Kidney epithelial cell (primary cell): ENCODE measurements at places on chromosomes 2 and 18.

DNA sequence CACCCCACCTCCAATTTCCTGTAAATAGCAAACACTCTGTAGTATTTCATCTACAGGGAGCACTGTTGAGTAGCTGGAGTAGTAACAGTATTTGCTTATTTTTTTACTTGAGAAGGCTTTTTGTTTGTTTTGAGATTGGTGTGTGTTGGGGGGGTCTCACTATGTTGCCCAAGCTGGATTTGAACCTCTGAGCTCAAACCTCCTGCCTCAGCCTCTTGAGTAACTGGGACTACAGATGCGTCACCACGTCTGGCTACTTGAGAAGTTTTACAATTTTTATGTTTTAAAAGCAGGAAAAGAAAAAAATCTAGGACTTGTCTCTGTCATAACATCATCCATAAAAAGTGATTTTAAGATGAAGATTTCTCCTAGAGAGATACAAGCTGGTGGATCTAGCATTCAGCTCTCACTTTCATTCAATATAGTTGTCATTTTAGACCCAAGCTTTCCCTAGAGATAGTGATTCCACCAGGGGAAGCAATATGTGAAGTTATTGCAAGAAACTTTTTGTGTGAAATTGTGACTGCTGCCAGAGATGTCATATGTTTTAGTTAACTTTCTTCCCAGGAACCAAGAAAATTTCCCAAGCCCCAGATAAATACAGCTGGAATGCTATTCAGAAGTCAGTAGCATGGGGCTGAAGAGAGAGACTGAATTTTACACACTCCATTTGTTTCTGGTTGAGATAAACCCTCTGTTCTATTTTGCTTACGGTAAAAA, 60.2 kb upstream of the MAP4K3 start:
- DNase-seq = no peak

- DNase-seq = no peak
Observed at GRCh38 chr2:70703900-70704549, 64.0 kb downstream of the ADD2 start.

DNA sequence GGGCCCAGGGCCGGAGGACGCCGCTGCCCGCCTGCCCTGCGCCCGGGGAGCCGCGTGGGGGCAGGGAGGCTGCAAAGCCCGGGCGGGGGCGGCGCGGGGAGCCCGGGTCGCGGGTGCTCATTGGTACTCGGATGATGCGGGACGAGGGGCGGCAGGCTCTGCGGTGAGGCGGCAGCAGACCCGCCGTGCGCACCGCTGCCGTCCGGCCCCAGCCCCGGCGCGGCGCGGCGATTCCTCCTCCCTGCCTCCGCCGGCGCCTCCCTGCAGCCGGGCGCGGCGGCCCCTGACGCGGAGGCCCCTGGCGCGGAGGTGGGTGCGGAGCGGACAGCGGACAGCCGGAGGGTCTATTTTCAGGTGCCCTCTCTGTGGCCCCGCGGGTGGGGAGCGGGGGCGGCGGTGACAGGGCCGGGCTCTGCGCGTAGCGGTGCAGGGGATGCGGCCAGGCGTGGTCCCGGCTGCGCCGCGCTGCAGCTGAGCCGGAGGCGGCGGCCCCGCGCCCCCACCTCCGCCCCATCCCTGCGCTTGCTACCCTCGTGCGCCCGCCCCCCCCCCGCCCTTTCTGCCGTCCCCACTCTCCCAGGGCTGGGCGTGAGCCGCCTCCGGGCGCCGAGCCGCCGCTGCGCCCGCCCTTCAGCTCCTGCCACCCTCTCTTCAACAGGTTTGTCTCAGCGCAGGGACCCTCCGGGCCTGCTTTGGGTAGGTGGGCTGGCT, 640 bp downstream of the SPTBN1 start:
- DNase-seq = no peak

DNA sequence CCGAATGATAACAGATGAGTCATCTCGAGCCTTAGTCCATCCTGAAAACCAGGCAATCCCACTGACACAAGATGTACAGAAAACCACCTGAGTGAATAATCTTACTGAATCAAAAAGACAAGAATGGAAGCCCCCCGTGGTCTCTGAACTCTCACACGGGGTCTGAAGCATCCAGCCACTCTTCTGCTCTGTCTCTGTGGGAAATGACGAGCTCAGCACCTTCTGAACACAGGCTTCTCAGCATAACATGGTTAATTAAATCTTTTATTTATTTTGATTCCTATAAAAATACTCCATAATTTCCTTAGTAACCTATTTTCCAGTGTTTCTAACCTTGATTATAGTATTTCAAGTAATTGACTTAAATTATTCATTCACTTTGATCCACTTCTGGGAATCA, 203.7 kb downstream of the TMEM163 start:
- DNase-seq = no peak

DNA sequence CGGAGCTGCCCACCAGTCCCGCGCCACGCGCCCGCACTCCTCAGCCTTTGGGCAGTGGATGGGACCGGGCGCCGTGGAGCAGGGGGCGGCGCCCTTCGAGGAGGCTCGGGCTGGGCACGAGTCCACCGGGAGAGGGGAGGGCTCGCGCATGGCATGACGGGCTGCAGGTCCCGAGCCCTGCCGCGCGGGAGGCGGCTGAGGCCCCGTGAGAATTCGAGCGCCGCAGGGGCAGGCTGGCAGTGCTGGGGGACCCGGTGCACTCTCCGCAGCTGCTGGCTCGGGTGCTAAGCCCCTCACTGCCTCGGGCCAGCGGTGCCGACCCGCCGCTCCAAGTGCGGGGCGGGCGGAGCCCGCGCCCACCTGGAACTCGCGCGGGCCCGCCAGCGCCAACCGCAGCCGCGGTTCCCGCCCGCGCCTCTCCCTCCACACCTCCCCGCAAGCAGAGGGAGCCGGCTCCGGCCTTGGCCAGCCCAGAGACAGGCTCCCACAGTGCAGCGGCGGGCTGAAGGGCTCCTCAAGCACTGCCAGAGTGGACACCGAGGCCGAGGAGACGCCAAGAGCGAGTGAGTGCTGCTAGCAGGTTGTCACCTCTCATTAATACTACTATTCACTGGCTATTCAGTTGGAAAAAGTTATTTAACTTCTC, 3.6 kb upstream of the TTC21B start:
- no peak for DNase-seq

- DNase-seq = no peak
Observed at GRCh38 chr2:53633441-53633840, 134.2 kb upstream of the CHAC2 start.

DNA sequence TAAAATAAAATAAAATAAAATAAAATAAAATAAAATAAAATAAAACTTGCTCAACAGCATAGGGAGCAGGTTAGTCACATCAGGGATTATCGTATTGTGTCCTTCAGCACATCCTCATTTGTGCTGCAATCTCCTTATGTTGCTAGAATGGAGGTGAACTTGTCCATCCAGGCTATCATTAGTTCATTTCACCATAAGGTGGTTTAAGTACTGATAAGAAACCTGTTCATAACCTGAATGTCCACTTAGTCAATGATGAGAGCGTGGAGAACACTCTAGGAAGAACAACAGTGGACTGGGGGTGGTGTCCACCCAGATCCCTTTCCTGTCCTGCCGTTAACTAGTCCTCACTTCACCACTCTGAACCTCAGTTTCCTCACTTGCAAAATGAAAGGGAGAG, 21.9 kb downstream of the DHRS9 start:
- DNase-seq = no peak

DNA sequence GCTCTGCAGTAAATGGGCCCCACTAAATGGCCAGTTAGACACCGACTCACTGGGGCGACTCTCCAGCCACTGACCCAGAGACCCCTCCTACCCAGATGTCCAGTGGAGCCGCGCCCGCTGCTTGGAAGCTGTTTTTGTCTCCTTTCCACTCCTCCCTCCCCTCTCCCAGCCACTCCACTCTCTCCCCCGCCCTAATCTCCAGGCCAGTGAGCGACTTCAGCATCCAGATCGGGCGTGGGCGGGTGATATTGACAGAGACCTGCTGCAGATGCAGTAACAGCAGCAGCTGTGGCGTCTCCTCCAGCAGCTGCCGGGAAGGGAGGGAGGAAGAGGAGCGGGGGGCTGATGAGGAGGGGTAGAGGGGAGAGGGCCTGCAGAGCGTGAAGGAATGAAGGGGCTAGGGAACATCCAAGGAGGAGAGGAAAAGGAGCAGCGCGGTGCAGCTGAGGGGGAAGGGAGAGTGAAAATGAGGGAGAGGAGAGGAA, at the start of gene SCN7A:
Gene SCN7A, minus strand, starts transcription at position 110 of the 485 bp plus-strand sequence. CDS start 16,553 bp downstream, outside the sequence.
- DNase-seq = peak; percentile 21

- DNase-seq = no peak
Observed at GRCh38 chr2:104733226-104733943, 120.5 kb upstream of the POU3F3 start.

DNA sequence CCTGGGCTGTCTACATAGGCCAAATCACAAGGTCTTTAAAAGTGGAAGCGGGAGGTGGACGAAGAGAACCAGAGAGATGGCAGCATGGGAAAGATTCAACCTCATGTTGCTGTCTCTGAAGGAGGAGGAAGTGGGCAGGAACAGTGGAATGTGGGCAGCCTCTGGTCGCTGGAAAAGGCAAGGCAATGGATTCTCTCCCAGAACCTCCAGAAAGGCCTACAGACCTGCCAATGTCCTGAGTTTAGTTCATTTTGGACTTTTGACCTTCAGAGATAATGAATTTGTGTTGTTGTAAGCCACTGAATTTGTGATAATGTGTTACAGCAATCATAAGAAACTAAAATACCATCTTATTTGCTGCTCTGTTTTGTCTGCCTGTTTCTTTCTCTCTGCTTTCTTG, 122.5 kb downstream of the RNF152 start:
- DNase-seq = no peak

- no peak for DNase-seq
Observed at GRCh38 chr2:45895241-45895861, 243.9 kb downstream of the PRKCE start.

- no peak for DNase-seq
Observed at GRCh38 chr18:11051462-11051861, 97.9 kb downstream of the PIEZO2 start.

DNA sequence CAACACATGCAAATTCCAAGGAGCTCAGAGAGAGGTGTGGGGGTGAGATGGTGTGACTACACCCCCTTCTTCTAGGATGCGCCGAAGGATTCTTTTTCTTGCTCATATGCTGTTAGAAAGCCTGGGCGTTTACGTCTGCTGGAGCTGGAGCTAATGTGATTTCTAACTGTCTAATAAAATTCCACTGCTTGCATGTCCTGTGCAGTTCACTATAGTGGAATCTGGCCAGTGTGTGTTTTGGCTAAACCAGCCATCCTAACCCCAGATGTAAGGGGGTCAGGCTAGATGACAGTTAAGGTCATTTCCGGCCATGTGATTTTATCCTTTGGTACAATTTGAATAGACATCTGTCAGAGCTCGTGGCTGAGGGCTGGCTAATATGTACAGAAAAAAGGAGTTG, 194.1 kb downstream of the PRKCE start:
- DNase-seq = no peak

- no peak for DNase-seq
Observed at GRCh38 chr2:45337481-45337880, 273.6 kb downstream of the SRBD1 start.

GRCh38 chr2:192010073-192010472, 163.2 kb upstream of the CAVIN2 start:
- no peak for DNase-seq

GRCh38 chr2:178404368-178404767, 46.6 kb downstream of the PRKRA start:
- peak; percentile 53 for DNase-seq

DNA sequence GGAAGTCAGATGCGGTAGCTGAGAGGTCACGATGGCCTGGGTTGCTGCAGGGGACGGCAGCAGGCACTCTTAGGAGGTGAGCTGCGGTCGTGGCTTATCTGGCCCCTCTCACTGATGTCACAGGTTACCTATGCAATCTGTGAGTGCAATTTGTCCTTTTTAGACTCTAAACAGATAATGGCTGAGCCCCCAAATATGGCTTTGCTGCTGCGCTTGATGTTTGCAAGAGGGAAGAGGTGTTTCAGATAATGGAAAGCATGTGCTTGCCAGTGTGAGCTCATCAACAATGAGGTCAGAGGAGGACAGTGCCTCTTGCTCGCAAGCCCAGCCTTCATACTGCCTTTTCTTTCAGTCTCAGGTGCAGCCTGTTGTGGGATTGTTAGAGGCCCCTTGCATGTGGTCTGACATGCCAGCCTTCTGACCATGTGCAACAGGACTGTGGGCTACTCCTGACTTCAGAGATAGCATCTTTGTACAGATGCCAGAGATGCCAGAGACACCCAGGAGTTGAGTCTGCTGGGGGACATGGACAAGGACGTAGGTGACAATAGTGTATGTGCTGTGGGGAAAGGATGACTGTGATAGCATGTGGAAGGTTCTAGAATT, 151.3 kb downstream of the TANC1 start:
- DNase-seq = no peak

GRCh38 chr18:21110713-21111345, 784 bp downstream of the ROCK1 start:
- DNase-seq = no peak

- no peak for DNase-seq
Observed at GRCh38 chr18:78686976-78687685, 292.5 kb upstream of the SALL3 start.

DNA sequence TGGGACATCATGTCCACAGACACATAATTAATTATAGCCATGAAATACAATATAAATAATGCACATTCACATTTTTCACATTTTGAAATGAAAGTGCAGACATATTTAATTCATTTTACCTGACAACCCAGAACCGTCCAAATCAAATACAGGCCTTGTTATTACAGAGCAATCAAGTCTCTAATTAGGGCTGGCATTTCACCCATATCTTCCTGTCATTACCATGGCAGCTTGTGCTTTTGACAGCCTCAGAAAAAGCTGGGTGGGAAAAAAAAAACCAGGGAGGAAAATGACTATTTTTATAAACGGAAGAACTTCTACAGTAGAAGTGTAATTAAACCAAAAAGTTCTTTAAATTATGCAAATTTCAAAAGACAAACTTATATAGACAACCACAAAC, 436.4 kb downstream of the FBXO15 start:
- no peak for DNase-seq

DNA sequence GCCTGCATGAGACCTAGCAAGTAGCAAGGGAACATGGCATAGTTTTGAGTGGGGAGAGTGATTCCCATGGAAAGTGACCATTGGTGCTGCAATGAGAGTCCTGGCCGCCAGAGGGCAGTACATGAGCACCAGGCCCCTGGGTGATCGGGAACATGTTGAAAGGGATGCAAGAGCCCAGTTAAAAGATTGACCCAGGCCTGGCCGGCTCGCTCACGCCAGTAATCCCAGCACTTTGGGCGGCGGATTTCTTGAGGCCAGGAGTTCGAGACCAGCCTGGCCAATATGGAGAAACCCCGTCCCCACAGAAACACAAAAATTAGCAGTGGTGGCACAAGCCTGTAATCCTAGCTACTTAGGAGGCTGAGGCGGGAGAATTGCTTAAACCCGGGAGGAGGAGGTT, 22.2 kb downstream of the FAP start:
- DNase-seq = no peak

- DNase-seq = no peak
Observed at GRCh38 chr2:39937621-39938020, 158.6 kb upstream of the THUMPD2 start.

DNA sequence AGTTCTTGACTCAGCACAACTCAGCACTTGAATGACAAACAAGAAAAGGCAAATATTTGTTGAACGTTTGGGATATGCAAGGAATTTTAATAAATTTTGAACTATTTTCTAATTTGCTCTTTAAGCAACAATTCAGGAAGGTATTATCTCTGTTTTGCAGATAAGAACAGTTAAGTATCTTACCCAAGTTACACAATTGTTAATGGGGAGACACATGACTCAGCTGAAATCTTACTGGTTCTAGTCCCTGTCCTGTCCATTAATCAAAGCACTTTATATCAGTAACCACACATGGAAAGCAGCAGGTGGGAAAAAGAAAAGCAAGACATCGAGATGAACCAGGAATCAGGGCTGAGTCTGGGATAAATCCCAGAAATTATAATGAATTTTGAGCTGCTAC, 493.9 kb upstream of the PIK3C3 start:
- DNase-seq = no peak

GRCh38 chr2:99544608-99545007, 54.8 kb upstream of the REV1 start:
- no peak for DNase-seq
